ENCODE measurements at places on chromosomes 5 and 9.

- DNase-seq, result no peak
Observed at GRCh38 chr5:93789173-93790067, 48.0 kb upstream of the POU5F2 start.

GRCh38 chr5:10036136-10036815 lies 213.4 kb downstream of the ATPSCKMT start:
- no peak for DNase-seq

GRCh38 chr5:14168144-14168792 lies 25.1 kb downstream of the TRIO start:
- no peak for DNase-seq

GRCh38 chr5:169009123-169009522 lies 291.8 kb downstream of the SLIT3 start:
- no peak for DNase-seq

DNA sequence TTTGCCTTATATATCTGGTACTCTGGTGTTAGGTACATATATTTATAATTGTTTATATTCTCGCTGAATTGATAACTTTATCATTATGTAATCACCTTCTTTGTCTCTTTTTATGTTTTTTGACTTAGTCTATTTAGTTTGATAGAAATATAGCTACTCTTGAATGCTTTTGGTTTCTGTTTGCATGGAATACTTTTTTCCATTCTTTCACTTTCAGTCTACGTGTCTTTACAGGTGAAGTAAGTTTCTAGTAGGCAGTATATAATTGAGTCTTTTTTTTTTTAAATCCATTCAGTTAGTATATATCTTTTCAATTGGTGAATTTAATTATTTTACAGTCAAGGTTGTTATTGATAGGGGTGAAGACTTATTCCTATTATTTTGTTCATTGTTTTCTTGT lies 131.7 kb downstream of the PSAT1 start:
- DNase-seq, result no peak

DNA sequence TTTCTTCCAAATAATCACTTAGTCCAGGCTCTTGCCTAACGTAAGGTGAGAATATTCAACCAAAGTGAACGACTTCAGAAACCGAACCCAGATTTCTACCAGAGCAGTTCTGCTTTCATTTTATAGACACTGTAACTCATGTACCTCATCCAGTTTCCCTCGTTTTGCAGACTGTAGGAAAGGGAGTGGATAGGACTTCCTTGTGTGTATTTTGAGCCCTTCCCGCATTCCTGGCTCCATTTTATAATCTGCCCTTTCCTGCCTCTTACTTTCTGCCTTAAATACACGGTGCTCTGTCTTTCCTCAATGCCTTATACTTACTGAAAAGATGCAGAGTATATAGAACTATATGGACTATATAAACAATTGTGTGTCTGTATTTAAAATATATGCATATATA lies 20.8 kb downstream of the MINAR2 start:
- DNase-seq, result no peak

- DNase-seq, result no peak
Observed at GRCh38 chr5:150918613-150919012, 13.8 kb upstream of the ZNF300 start.

- no peak for DNase-seq
Observed at GRCh38 chr9:76529653-76530052, 70.7 kb downstream of the GCNT1 start.

- no peak for DNase-seq
Observed at GRCh38 chr5:10102706-10103497, 146.8 kb downstream of the ATPSCKMT start.

DNA sequence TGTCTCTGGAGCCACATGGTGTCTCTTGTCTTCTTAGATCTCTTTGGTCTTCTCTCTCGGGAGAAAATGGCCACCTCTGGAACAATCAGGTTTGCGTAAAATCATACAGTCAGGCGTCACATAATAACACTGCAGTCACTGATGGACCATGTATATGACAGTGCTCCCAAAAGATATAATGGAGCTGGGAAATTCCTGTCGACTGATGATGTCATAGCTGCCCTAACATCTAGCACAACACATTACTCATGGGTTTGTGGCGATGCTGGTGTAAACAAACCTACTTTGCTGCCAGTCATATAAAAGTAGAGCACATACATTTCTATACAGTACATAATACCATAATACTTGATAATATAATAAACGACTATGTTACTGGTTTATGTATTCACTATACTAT lies 30.1 kb upstream of the RAI14 start:
- no peak for DNase-seq

DNA sequence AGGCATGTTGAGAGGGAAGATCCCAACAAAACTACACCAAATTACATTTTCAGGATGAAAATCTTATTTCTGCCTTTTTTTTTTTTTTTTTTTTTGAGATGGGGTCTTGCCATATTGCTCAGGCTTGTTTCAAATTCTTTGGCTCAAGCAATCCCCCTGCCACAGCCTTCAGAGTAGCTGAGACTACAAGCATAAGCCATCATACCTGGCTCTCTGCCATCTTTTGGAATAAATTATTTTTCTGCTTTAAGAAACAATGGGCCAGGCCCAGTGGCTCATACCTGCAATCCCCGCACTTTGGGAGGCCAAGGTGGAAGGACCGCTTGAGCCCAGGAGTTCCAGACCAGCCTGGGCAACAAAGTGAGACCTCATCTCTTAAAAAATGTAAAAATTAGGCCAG lies 14.3 kb downstream of the AFF4 start:
- DNase-seq, result no peak

- no peak for DNase-seq
Observed at GRCh38 chr9:9998491-9999287, 614.1 kb downstream of the PTPRD start.

- DNase-seq, result no peak
Observed at GRCh38 chr9:83061990-83062650, 822 bp downstream of the RASEF start.

DNA sequence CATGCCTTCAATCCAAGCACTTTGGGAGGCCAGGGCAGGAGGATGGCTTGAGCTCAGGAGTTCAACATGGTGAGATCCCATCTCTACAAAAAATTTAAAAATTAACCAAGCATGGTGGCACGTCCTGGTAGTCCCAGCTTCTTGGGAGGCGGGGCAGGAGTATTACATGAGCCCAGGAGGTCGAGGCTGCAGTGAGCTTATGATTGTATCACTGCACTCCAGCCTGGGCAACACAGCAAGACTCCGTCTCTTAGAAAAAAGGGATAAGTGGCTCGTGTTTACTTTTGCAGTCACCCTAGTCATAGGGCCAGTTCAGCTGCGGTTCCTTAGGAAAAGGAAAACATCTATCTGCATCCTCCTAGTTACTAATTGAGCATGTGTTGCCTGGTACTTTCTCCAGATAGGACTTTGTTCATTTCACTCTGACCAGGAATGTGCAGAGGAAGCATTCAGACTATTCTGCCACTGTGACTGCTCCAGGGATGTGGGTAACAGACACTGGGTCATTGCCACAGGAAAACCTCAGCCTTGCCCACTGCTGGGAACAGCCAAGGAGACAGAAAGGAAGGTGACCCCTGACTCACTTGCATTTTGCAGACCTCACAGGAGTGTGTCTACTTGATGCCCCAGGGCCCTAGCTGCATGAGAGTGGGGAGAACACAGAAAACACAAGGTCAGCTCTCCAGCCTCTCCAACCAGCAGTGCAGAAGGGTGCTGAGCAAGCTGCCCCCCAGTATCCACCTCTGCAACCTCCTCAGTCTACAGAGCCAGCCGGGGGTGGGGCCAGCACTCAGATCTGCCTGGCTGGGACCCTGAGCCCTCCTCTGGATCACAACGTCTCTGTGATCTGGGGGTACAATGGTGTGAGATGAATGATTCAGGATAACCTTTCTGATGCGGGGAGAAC lies 33.9 kb upstream of the ALDH1B1 start:
- DNase-seq, result no peak

GRCh38 chr9:129604766-129605163 lies 16.1 kb downstream of the C9orf50 start:
- no peak for DNase-seq

- DNase-seq, result no peak
Observed at GRCh38 chr5:34706084-34706483, 50.0 kb downstream of the RAI14 start.
